Activated T-cell treated with anti-CD3 and anti-CD28 coated beads, Interleukin-2, amount 50 U/mL, for 4 hours (primary cell): ENCODE measurements at places on chromosomes 6 and 20.

GRCh38 chr6:63589952-63590411 is 17.7 kb downstream of the LOC128125822 start:
- DNase-seq: no peak

DNA sequence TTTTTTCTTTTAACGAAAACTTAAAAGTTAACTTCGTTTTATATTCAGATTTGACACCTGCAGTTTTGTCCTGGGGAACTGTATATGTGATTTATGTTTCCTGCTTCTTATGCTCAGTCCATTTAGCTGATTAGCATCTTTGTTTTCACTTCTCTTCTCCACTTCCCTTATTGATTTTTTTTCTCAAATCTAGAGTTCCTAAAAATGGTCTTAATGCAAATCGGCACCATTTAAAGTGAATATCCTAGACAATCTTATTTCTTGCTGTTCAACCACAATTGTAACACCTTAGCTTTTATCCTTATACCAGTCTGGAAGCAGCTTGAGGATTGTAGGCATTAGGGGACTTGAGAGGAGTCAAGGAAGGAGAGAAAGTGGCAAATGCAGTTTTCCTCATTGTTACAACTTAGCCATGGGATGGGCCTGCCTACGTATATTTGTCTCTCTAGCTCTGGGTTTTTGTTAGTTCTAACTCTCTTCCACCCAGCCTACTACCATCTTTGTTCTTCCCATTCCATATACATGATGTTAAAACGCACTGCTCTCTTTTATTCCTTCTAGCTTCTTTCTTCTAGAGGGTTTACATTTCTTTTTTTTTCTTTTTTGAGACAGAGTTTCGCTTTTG is 8.5 kb downstream of the QRSL1 start:
- no peak for DNase-seq

DNA sequence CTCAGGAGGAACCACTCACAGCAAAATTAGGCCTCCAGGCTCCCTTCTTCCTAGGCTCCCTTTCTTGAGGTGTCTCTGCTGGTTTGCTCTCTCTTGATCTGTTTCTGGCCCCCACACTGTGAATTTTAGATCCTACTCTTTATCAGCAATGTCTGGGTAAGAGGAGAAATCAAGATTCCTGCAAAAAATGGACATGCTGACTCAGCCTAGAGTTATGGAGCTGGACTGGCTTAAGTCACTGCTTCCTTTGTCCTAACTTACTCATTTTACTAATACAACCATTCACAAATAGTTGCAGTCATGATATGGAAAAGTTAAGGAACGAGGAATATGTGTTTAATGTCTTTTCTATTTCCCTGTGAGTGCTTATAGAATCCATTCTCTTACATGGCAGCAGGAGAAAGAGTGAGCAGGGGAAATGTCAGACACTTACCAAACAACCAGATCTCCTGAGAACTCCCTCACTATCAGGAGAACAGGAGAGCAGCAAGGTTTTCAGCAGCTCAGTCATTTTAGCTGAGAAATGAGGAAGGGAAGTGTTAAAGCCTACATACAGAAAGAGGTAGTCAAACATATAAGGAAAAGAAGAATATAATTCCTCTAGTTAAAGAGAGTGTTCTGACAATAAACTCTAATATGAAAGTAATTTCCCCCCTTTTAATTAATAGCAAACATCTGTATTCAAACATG is 160.8 kb downstream of the PDE7B start:
- DNase-seq: no peak

- no peak for DNase-seq
These were observed 320.4 kb upstream of the RNF24 start for GRCh38 chr20:4335722-4336121.

DNA sequence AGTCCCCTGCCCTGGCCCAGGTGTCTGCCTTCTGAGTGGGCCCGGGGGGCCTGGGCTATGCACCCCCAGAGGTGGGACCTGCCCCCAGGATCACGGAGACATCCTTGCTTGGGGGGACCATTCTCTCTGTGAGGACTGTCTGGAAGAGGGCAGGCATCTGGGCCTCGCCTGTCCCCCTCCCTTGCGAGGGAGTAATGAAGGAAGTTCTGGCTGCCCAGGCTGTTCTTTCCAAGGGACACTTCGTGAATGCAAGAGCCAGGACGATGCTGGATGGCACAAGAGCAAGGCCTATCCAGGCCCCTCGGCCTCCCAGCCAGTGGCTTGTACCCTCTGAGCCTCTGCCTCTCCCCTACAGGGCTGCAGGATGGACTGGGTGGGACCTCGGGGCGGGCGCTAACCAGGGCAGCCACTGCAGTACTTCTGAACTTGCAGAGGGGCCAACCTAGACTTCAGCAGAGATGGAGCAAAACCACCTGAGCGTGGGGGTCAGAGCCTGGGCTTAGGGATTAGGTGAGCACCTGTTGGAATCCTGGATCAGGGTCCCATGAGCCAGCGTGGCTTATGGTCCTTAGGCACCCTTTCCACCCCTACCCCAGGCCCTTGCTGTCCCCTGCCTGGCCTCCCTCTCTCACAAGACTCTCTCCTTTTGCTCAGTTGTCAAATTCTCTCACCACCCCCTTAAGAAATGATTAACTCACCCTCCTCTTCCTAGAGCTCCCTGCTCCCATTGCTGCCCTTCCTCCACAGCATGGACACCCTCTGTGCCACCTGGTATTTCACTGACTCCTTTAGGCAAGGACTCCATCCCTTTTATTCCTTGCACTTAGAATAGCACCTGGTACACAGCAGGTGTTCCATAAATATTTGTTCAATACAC is 53.2 kb downstream of the CTCFL start:
- no peak for DNase-seq

- DNase-seq: no peak
These were observed 240.3 kb upstream of the TAB2 start for GRCh38 chr6:149077208-149077607.
